ENCODE measurements at places on chromosomes 5 and 9.
A peak's percentile ranks its signal among the peaks of the same experiment; 100 is the strongest.

DNA sequence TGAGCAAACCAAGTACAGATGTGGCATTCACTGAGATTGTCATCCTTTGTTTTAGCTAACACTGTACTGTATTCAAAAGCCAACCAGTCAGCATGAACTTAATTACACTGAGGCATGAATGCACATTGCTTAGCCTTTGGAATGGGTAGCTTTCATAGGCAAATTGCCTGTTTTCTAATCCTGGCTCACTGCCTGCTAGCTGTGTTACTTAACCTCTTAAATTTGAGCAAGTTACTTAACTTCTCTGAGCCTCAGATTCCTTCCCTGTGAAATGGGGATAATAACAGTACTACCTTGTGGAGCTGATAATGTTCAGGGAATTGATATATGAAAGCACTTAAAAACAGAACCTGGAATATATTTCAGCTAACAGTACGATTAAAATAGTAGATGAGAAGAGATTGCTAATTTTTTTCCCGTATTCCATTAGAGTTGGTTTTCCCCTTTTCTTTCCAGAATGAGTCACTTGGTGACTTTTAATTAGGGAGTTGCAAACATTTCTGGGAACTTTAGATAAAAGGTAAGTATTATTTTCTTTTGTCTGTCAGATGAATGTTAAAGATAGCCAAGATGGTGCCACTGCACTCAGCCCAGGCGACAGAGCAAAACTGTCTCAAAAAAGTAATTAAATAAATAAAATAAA is 43.9 kb downstream of the ARRDC3 start:
- no peak for DNase-seq

- no peak for DNase-seq
These were observed 396.9 kb upstream of the PAPPA start for GRCh38 chr9:115756736-115757135.

- no peak for DNase-seq
These were observed 89.5 kb downstream of the TLE1 start for GRCh38 chr9:81599837-81600236.

DNA sequence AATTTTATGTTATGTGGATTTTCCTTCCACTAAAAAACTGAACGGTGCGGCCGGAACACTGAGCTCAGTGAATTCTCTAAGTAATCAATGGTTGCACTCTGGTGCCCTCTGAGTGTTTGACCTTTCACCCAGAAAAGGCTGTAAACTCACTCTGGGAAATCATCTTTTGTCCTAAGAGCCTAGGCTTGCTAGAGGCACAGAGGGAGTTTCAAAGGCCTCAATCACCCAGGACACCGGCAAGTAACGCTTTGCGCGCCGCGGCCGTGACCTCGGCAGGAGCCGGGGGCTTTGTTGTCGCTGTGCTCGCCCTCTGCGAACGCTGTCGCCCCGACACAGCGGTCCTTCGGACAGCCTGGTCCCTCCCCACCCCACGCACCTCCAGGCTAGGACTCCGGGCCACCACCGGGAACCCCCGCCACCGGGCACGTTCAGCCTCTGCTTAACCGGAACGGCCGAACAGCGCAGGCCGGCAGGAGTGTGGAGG is 703 bp downstream of the ISCA1 start:
- peak; percentile 12 for DNase-seq

- DNase-seq: no peak
These were observed 57.8 kb upstream of the GOLPH3 start for GRCh38 chr5:32231929-32232328.

GRCh38 chr9:20649381-20649780 is 27.1 kb upstream of the MLLT3 start:
- DNase-seq: no peak

GRCh38 chr5:25754895-25755294 is 1110.1 kb upstream of the CDH10 start:
- no peak for DNase-seq

DNA sequence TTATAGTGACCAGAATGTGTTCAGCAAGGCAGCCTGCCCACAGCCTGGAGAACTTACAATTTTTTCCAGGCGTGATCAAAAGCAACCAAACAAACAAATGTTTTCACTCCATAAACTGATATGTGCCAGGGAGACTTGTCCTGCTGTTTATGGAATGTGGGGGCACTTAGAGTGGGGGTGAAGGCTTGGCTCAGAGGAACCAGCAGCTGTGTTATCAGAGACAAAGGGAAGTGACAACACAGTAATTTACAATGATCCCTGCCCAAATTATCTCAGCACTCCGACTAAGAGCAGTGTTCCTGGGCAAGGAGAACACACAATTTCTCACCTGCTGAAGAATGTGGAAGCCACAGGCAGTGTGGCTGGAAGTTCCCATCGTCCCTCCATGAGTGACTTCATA is 429.1 kb upstream of the IRX4 start:
- DNase-seq: no peak

DNA sequence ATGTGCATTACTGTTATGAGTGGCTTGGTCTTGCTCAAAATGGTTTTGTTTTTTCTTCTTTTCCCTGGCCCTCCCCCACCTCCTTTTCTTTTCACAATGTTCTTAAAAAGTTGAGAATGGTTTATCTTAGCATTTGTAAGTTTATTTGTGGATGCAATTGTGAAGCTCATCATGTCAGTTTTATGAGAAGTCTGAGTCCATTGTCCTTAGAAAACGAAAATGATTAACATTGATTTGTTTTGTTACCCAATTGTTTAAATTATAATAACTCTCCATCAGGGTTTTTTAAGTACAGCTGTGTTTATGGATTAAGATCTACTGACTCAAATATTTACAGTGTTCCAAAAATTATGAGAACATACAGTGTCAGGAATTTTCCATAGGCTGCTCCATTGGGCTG is 511.3 kb upstream of the PAPPA start:
- no peak for DNase-seq

DNA sequence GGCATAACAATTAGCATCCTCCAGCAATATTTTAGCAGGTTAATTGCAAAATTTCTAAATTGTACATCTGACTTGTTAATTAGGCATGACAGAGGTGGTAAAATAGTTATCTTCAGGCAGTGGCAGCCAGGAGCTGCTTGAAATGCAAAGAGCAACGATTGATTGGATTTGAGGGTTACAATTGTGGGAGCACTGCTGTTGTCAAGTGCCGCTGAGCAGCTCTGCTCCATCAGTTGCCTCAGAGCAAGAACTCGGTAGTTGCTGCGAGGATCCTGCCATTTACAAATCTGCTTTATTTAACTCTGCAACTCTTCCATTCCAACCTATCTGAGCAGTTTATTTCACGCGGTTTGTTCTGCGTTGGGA is 12.6 kb downstream of the PBX3 start:
- DNase-seq: no peak

DNA sequence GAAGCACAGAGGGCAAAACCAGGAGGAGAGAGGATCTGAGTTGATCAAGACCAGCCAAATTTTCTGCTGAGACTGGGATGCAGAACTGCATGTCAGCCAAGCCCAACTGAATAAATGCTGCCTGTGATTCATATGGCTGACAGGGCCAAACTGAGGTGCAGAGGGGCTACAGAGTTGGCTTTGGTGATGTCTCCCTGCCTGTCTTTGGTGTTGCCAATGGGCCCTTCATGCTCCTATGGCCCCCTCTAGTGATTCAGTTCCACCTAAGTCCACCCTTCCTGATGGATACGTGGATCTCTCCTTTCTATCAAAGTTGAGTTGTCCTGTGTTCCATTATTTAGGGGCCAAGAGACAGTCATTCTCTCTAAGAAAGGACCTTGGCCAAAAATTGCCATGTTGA is 163.6 kb upstream of the TLE4 start:
- DNase-seq: no peak

DNA sequence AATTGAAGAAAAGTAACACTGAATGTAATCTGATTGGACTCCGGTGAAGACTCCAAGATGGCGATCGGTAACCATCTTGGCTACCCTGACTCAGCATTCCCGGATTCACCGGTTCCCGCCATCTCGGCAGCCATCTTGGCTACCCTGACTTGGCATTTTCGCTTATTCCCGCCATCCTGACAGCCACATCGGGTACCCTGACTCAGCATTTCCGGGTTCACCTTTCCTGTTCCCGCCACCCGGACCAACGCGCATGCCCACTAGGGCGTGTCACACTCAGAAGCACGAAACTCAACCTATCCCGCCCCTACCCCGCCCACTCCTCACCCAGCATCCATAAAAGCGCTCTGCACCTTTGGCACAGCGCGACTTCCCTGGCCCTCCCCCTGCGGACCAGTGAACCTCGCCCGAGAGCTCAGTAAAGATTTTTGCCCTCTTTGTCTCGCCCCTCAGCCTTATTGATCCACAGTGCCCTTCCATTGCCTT is 17.2 kb downstream of the SPTLC1 start:
- DNase-seq: peak; percentile 66

DNA sequence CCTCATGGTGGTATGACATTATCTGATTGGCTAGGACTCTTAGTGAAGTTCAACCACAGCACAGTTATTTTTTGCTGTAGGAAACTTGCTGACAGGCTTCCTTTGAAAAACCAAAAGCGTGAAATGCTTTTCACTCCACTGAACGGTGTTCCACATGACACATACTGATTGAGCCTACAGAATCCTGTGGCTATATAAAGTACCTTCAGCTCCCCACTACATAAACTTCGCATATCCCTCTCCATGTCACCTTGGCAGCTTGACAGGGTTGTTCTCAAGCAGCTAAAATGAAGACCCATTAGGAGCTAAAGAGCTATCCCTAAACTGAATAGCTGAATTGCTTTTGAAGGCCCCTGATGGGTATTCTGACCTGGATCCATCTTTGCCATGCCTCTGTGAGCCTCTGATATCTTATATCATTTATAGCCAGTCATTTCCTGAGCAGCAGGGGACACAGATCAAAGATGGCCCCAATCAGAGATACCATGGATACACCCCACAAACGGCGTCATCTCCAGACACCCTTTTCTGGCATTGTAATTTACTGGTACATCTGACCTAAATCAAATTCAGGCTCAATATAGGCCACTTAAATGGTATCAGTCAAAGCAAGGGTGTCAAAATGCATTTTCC is 91.5 kb downstream of the APBA1 start:
- no peak for DNase-seq

- no peak for DNase-seq
These were observed 8.1 kb upstream of the C5orf24 start for GRCh38 chr5:134837530-134838181.

GRCh38 chr5:151911011-151911410 is 13.6 kb downstream of the GLRA1 start:
- DNase-seq: no peak

DNA sequence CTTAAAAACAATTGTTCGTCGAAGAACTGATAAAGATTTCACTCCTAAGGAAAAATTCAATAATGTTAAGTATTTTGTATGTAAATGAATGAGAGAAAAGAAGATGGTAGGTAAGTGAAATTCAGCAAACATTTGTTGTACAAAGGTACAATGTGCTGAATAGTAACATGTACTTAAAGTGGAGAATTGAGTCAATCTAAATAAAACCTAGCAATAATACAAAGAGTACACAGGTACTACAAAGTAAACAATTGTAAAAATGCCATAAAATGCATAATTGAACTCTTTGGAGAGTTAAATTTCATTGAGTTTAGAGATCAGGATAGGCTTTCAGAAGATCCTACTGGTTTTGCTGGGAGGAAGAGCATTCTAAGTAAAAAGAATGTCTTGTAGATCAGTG is 82.9 kb downstream of the ERBIN start:
- DNase-seq: no peak

GRCh38 chr9:116653348-116654058 is 33.6 kb upstream of the TRIM32 start:
- no peak for DNase-seq

DNA sequence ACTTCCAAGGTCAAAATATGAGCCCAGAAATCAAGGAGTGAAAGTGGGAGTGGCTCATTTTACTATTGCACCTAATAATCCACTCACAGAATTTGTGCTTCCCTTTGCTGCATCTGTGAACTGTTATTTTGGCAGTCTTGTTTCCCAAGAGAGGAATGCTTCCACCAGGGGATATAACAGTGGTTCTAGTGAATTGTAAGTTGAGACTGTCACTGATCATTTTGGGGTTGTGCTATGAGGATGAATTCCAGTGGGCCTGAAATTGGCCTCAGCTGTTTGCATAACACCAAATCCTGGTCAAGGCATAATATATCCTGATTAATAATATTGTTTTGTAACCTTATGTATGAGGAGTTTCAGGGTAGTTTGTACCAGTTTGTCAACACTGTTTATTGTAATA is 14.4 kb downstream of the FAM200C start:
- no peak for DNase-seq

DNA sequence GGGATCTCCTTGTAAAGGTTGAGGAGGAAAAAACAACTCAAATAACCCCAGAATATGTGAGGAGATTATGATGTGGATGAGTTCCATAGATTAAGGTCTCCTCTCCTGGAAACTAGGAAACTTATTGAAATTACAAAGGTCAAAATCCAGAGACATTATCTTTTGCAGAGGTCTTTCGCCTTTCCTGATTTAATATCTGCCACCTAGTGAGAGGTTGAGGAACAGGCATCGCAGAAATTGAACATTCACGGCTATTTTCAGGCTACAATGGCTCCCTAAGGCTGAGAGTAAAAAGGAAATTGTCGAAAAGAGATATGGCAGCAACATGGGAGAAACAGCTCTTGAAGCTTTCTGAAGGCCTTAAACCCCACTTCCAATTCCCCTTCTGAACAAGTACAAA is 127.5 kb upstream of the PLCXD3 start:
- DNase-seq: no peak

- no peak for DNase-seq
These were observed 348.4 kb downstream of the BRINP1 start for GRCh38 chr9:119020730-119021333.

DNA sequence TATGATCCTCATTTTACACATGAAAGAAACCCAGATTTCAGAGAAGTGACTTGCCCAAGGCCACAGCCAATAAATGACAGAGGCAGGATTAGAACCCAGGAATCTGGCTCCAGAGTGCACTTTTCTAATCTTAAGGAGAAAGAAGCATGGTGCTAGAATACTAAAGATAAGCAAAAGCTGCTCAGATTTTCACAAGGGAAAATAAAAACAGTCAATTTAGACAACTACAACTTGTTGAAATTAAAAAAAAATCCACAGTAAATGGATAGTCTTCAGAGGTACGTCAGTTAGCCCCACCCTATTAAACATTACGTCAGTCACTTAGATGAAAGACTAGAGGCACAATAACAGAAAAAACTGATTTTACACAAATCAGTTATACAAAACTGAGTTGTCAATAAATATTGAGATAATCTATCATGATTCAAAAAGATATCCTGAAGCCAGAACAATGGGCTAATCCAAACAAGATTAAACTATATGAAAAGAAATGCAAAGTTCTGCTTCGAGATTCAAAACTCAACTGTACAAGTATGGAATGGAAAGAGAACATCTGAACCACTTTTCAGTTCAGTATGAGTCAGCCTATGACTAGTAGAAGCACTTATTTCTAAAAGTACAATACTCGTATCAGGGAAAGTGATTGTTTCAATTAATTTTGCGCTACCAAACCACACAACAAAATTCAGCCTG is 9.3 kb downstream of the TMEM245 start:
- DNase-seq: no peak

DNA sequence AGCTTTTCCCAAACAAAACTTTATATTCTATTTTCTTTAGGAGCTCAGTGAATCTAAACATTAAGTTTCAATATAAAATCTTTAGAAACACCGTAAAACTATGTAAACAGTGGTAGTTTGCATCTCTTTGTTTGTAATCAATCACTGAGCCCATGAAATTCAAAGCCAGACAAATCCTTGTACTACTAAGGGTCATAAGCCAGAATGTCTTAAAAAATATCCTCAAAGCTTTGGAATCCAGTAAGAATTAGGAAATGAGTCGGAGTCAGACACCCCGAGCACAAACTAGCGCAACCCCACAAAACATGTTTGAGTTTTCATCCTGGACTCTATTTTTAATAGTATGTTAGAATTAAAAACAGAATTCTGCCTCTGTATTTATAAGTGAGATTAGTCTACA is 153.8 kb downstream of the HSPA4 start:
- no peak for DNase-seq
